Activated naive CD4-positive, alpha-beta T cell treated with anti-CD3 and anti-CD28 coated beads, Interleukin-2, amount 50 U/mL, for 72 hours (primary cell): ENCODE measurements at places on chromosomes 13 and 19. TPM values are rescaled to one million over a fixed set of nuclear protein-coding genes. Genes with fewer than 3 reads are reported as not detected.

PRODH2 gene
- not detected for total RNA-seq

PSPN gene
- 2.0 TPM for total RNA-seq

DIAPH3 gene
- total RNA-seq, result 31.3 TPM

DNA sequence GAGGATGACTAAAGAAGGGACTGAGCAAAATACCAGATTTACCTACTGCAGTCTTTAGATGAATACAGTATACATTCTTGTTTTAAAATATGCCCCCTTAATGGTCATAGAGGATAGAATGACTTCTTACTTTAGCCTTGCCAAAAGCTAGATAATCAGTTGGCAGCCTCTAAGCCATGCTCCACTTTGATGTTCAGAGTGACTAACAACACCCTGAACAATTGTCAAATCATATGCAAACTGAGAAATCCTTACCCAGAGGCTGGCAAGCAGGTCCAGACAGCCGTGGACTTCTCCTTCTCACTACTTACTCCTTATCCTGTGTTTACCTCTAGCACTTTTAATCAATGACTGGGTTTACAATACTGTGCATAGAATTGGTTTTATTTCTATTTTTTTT, 23.6 kb upstream of the PHF11 start:
- no peak for DNase-seq

- no peak for DNase-seq
These were observed 6.1 kb downstream of the HAUS8 start for GRCh38 chr19:17069193-17069592.
